ENCODE measurements at places on chromosomes 5 and 9.

DNA sequence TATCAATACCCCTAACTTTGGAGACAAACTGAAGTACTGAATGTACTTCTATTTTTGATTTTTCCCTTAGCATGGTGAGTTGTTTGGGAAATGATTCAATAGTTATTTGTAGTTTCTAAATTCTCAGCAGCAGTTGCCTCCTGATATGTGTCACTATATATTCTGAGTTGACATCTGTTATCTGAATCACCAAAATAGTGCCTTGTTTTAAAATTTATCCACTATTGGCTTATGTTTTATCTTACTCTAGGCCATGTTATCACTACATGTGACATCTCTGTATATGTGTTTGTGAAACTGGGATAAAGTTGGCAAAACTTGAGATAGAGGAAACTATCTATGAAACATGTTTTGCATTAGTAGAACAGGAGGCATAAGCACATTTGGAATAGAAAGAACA lies 317.6 kb downstream of the TLE4 start:
- no peak for DNase-seq

DNA sequence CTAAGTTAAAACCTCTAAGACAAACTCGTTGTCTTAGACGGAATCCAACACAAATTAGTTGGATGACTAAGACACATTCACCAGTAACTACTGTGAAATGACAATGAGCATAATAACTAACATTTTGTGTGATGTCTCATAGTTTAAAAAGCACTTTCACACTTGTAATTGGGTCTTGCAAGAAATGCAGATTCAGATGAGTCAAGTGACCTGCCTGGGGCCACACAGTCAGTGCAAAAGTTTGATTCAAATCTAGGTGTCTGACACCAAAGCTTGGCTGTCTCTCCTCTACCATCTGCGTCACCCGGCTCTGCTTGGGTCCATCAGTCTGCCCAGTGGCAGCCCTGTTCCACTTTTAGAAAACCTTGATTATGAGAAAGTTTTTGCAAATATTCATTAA lies 143.7 kb downstream of the TTLL11 start:
- DNase-seq: no peak

DNA sequence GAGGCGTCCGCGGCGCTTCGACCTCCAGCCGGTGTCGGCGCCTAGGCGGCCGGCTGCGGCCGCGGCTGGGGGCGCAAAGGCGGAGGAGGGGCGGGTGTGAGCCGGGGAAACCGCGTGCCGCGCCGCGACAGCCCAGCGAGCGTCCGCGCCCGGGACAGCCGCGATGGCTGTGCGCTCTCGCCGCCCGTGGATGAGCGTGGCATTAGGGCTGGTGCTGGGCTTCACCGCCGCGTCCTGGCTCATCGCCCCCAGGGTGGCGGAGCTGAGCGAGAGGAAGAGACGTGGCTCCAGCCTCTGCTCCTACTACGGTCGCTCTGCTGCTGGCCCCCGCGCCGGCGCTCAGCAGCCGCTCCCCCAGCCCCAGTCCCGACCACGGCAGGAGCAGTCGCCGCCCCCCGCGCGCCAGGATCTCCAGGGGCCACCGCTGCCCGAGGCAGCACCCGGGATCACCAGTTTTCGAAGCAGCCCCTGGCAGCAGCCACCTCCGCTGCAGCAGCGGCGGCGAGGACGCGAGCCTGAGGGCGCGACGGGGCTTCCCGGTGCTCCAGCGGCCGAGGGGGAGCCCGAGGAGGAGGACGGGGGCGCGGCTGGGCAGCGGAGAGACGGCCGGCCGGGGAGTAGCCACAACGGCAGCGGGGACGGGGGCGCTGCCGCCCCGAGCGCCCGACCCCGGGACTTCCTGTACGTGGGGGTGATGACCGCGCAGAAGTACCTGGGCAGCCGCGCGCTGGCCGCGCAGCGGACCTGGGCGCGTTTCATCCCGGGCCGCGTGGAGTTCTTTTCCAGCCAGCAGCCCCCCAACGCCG lies 605 bp downstream of the CHSY3 start:
- no peak for DNase-seq

GRCh38 chr5:170145462-170145861 lies 39.8 kb downstream of the FOXI1 start:
- no peak for DNase-seq

DNA sequence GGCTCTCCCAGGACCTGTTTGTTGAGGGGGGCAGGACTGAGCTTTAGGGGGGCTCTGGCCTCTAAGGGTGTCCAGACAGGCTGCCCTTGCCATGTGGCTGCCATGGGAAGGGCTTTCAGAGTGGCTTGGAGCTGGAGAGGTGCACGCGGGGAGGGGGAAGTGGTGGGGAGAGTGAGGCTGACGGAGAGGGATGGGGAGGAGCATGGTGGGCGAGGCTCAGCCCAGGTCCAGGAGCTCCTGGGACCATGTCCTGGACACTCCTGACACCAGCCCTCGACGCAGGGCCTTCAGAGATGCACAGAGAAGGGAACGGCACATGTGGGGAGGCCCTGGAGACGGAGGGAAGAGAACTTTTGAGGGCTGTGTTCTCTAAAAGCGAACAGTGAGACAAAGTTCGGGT lies 2.4 kb downstream of the SPAAR start:
- no peak for DNase-seq

GRCh38 chr5:180259260-180259611 lies 32.6 kb downstream of the MAPK9 start:
- DNase-seq: no peak

- no peak for DNase-seq
Measured at GRCh38 chr5:3509290-3509689, 86.3 kb upstream of the IRX1 start.

- DNase-seq: no peak
Measured at GRCh38 chr9:8331507-8332330, 532.1 kb upstream of the DMAC1 start.

DNA sequence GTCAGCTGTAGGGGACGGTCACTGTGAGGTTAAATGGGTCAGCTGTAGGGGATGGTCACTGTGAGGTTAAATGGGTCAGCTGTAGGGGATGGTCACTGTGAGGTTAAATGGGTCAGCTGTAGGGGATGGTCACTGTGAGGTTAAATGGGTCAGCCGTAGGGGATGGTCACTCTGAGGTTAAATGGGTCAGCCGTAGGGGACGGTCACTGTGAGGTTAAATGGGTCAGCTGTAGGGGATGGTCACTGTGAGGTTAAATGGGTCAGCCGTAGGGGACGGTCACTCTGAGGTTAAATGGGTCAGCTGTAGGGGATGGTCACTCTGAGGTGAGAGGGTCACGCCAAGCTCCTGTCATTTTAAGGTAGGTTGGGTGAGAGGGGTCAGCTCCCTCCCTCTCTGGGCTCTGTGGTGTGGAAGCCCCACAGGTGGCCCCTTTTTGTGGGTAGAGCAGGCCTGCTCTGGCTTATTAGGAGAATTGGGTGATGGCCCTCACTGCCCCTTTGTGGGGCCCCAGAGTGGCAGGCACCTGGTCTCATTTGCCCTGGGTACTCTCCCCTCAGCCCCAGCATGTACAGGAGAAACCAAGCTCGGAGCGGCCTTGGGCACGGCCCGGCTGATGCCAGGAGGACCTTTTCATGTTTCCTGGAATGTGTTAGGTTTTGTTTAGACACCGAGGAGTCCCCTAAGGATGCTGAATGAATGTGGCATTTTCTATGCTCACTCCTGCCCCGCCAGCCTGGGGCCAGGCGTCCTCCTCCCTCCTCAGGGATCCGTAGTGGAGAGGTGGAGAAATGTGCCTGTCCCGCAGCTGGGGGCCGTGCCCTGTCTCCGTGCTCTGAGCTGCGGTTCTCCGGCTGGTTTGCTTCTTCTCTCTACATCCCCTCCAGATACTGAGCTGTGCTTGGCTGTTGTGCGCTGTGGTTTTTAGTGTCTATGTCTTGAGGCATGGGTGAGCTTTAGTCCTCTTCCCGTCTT lies 31.4 kb downstream of the AHRR start:
- no peak for DNase-seq

DNA sequence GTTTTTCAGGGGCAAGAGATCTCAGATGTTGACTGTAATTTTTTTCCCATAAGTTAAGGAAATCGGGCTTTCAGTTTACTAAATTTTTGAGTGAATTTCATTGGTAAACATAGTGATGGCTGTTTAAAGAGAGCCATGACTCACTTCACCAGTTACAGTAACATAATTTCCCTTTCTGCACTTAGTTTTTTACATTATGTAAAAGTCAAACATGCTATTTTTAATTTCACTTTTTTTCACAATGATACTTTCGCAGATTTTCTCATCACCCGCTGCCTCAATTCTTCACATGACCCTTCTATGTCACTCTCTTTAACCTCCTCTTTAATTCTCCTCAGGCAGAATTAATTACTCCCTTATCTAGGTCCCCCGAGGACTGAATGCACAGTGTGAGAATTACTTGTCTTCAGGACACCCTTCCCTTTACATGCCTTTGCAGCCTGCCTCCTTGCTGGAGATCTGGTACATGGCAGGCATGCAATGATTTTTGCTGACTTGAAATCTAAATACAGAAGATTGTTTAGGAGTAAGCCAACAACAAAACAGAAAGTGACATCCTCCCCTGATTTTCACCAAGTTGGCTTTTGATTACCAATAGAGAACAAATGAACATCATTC lies 217.5 kb upstream of the S1PR3 start:
- no peak for DNase-seq

GRCh38 chr5:132243366-132243977 lies 14.0 kb upstream of the PDLIM4 start:
- no peak for DNase-seq

- no peak for DNase-seq
Measured at GRCh38 chr5:144352330-144352729, 181.7 kb downstream of the KCTD16 start.

DNA sequence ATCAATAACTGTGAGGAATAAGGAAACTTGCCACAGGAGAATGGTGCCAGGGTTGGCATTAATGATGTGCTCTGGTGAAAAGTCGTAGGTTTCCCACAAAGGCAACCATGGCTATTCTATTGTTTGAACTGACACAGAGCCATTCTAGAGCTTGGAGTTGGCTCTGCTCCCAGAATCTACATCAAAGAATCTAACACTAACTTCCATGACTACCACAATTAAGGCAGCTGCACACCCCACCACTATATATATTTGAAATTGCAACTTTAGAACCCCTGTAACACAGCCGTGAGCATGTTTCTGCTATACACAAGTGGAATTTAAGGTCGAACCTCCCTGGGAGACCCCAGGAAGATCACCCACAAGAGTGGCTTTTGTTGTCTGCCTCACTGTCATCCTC lies 89.7 kb upstream of the CCDC152 start:
- DNase-seq: no peak

DNA sequence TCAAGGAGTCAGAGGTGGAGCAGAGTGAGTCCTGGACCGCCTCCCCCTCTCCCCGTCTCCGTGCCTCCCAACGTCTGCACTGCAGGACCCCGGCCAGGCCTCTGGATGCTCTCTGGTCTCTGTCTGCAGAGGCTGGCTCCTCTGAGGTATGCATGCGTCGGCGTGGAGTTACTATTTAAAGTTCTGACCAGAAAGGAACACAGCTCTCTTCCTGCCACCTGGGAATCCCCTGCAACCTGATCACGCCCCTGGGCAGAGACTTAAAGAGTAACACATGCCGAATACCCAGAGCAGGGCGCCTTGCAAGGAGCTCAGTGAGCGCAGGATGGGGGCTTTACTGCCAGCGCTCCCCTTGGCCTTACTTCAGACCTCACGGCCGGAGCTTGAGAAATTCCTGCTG lies 16.0 kb downstream of the ANXA6 start:
- no peak for DNase-seq

- no peak for DNase-seq
Measured at GRCh38 chr5:14569948-14570691, 11.5 kb upstream of the OTULINL start.

- no peak for DNase-seq
Measured at GRCh38 chr5:1240496-1241260, 15.5 kb downstream of the SLC6A18 start.
